ENCODE measurements at places on chromosomes 11 and 22.

GRCh38 chr11:78615724-78616123 lies 41.1 kb upstream of the NARS2 start:
- DNase-seq = no peak

- no peak for DNase-seq
Observed at GRCh38 chr11:67119585-67120391, 725 bp downstream of the KDM2A start.

- no peak for DNase-seq
Observed at GRCh38 chr11:474914-475506, 24.9 kb downstream of the PTDSS2 start.

GRCh38 chr22:31945443-31945855 lies 1.1 kb downstream of the YWHAH start:
- DNase-seq = no peak

DNA sequence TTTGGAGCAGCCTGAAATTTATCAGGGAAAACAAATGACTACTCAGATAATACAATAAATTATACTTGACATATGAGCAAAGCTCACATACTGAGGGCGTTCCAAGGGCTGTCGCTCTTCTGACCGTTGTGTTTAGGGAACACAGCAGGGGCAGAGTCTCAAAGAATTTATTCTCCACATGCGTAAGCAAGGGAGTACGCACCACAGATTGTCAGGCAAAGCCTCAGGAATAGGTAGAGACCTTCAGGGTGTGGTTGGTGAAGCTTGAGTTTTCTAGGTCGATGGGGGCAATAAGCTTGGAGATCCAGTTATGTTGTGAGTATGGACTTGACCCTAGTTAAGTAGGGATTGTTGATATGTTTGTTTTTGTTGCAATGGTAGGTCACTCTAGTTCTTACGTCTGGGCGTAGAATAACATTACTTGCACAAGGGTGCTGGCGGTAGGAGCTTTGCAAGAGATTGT lies 830 bp downstream of the ACAT1 start:
- no peak for DNase-seq

DNA sequence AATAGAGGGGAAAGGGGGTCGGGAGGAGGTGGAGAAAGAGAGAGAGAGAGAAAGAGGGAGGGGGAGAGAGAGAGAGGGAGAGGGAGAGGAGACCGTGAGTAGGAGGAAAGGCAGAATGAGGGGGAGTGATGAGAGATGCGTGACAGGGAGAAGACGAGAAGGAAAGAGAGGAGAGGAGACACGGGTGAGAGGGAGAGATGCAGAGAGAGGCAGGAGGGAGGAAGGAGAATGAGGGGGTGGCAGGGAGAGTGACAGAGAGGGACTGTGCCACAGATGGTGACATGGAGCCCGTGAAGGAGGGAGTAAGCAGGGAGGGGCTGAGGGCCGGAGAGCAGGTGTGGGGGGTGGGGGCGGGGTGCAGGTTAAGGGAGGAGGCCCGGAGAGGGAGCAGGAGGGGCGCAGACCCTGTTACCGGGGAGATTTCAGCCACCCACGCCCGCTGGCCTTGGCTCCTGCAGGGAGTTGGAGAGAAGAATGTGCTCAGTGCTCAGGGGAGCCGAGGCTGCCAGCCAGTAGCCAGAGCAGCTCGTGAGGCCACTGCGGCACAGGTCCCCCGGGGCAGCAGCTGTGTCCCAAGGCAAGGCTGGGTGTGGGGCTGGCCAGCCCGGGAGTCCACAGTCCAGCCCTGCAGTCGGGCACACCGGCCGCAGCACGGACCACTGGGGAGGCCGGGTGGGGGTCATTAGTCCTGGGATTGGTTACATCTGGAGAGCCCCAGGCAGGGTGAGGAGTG lies at the start of gene SSTR3:
Gene SSTR3, minus strand, starts transcription at position 304 of the 733 bp plus-strand sequence. CDS start 4,674 bp downstream, outside the sequence.
- DNase-seq = no peak

DNA sequence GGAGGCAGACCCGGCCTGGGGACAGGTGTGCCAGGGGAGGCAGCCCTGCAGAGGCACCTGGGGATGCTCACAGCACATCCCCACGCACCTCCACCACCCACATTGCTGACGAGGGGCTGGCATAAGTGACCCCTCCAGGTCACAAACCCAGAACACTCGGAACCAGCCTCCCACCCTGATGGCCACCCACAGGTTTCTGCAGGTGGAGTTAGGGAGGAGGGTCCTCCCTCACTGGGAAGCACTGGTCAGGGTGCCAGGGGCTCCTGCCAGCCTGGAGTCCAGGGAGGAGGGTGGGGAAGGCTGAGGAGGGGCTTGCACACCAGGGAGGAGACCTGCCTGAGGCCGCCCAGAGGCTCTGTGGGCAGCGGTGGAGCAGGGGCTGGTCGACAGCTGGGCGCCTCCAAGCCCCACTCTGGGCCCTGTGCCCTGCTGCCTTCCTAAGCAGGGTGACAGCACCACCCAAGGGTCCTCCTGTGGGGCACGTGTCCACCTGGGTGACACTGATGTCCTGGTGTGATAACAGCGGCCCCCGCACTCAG lies 51.0 kb upstream of the CARS1 start:
- DNase-seq = no peak

- no peak for DNase-seq
Observed at GRCh38 chr22:35686298-35686697, 31.4 kb upstream of the APOL5 start.

DNA sequence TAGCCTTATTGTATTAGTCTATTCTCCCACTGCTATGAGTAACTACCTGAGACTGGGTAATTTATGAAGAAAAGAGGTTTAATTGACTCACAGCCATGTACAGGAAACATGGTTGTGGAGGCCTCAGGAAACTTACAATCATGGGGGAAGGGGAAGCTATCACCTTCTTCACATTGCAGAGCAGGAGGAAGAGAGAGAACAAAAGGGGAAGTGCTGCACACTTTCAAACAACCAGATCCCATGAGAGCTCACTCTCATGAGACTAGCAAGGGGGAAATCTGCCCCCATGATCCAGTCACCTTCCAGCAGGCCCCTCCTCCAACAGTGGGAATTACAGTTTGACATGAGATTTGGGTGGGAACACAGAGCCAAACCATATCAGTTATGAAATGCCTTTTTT lies 179.4 kb downstream of the ARHGAP42 start:
- no peak for DNase-seq

DNA sequence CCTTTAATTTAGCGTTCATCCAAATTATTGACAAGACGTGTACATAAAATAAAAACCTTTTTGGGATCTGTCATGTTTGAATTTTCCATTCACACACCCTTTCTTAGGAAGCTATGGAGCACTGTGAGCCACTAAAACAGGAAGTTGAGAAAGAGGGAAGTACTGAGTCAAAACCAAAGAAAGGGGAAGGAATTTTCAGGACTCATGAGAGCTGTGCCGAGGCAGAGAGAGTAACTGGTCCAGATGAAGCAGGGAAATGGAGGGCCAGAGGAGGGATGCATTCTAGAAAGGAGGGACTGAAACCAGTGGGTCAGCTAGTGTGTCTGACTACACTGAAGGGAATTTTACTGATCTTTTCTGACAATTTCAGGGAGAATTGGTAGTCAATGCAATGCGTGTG lies 24.9 kb downstream of the APLP2 start:
- no peak for DNase-seq

DNA sequence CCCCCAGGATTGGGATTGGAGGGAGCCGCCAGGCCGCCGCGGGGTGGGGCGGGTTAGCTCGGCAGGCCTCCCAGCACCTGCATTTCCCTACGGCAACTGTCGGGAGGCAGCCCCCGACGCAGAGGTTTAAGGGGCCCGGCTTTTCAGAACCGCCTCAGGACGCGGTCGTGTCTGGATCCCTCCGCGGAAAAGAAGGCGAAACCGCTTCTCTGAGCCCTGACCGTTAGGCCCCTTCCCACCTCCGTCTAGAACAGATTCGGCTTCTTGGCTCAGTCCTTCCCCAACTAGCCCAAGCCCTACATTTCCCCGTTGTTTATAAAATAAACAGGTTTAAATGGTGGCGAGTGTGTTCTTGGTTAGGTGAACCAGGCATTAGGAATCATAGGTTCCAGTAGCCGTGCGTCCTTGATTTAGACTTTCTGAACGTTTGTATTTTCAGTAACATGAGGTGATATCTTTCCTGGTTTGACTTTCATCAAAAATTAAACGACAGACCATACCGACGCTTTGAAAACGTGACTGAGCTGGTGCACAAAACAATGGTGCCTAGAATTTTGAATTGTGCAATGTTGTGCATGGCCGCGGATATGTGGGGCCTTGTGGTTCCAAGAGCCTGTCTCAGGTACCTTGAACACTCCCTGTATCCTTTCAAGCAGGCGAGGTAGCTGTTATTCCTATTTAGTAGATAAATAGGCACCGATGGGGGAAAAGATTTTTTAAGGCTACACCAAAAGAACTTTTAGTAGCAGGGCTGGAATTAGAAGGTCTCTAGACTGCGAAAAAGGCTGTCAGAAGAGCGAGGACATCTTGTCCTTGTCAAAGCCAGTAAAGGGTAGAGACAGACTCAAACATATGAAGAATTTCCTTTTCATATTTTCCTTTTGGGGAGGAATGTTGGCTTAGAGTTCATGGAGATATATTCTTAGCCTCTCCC lies 1.2 kb upstream of the HSPA8 start:
- DNase-seq = no peak

GRCh38 chr11:121113611-121114010 lies 12.6 kb downstream of the TECTA start:
- DNase-seq = no peak

GRCh38 chr11:58060939-58061672 lies 30.4 kb downstream of the OR6Q1 start:
- DNase-seq = no peak

- no peak for DNase-seq
Observed at GRCh38 chr22:37267661-37268413, 14.5 kb upstream of the CYTH4 start.

Measured in AG09319 (cell line).